Uterus (tissue), 4 donors: ENCODE measurements at places on chromosomes 1 and 21. TPM values are rescaled to one million over a fixed set of nuclear protein-coding genes. Genes with fewer than 3 reads are reported as not detected.

PRAMEF12 gene
- total RNA-seq, result not detected

CR1L gene
- 0.14 TPM for total RNA-seq

OLFML2B gene
- total RNA-seq, result 12.8 TPM

OR2T11 gene
- total RNA-seq, result not detected

RAB25 gene
- not detected for total RNA-seq

TCHHL1 gene
- not detected for total RNA-seq

- no peak for DNase-seq
Observed at GRCh38 chr1:159991513-159991912, 37.5 kb upstream of the SLAMF9 start.

DNA sequence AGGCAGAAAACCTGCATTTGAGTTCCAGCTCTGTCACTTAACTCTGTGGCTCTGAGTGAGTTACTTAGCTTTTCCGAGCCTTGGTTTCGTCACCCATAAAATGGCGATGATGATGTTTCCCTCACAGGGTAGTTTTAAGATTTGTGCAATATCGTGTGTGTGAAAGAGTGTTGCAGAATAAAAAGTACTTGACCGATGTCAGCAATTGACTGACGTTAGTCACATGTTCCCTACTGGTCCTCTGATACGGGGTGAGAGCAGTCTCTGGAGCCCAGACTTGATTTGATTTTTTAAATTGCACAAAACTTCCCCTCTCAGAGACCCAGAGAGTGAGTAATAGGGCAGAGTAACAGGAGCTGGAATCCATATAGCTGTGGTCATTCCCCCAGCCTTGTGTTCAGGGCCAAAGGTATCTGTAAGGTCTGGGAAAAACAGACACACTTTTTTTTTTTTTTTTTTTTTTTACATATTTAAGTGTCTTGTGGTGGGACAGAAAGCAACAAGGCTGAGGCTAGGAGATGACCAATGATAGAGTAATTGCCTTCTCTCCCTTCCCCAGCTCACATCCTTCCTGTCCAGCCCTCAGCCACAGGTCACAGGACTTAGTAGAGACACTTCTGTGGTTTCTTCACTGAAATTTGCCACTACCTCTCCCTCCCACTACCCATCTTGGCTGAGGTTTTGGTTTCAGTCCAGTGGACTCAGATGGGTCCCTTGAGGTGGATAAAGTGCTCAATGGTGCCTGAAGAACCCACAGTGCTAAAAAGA lies 2.0 kb downstream of the FCER1G start:
- no peak for DNase-seq

DNA sequence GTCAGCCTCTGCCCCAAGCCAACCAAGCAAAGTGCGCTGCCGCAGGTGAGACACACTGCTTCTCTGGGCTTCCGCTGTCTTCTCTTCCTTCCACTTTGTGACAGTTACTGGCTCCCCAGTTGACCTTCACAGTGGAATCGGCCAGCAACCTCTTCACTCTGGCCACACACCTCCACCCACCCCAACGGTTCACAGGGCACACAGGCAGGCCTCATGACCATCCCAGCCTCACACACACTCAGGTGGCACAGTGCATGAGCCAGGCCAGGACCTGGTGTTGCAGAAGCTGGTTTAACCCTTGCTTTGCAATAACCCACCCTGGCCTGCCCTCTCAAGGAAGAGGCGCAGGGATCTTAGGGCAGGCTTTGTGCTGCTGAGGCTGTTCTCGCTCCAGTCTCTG lies 69.2 kb downstream of the SSBP3 start:
- DNase-seq, result no peak

DNA sequence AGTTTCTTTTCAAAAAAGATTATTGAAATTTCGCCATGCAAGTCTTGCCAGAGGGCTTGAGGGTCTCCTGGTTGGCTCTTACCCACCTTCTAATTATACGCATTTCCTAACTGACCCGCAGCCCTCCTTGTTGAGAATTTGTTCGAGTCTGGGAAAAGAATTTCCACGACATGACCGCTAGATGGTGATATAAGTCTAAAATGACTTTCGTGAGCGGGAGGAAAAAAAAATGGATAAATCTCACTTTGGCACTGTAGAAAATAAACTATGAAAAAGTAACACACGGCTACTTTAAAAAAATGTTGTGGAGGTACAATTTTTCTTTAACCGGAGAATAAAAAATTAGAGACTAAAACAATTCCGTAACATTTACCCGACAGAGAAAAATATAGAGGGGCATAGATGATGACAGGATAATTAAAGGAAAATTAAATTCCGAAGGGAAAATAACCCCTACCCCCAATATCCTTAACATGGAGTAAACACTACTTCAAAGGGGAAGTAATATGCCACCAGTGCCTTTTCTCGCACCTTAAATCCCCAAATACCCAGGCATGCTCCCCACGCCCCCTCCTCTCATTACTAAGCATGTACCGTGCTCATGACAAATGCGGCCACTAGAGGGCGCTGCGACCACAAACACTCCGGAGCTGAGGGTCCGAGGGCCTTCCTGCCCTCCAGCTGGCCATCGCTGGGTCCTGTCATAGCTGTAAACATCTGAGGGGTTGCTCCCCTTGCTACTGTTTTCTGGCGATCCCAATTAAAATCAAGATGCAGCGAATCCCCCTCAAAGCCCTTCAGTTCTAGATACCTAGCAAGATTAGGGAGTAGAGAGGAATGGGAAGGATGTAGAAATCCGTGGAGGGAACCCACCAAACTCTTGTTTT lies 266.9 kb downstream of the ASTN1 start:
- DNase-seq, result peak; percentile 45

- DNase-seq, result no peak
Observed at GRCh38 chr1:22884806-22885530, 87.7 kb downstream of the LACTBL1 start.

DNA sequence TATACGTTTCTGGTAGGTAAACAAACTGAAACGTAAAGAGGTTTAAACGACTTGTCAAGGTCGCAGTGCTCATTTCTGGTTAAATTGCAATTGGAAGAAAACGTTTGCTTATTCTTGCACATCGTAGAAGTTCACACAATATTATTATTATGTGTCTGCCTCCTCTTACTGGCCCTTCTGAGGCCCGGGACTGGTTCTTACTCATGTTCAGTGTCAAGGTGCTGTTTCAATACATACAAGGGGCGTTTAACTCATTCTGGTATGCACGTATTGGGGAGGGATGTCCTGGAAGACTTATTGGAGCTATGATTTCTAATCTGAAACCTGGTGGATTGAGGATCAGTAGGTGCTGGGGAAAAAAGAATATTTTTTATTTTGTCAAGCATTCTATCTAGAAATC lies 932 bp downstream of the RPF1 start:
- DNase-seq, result no peak

DNA sequence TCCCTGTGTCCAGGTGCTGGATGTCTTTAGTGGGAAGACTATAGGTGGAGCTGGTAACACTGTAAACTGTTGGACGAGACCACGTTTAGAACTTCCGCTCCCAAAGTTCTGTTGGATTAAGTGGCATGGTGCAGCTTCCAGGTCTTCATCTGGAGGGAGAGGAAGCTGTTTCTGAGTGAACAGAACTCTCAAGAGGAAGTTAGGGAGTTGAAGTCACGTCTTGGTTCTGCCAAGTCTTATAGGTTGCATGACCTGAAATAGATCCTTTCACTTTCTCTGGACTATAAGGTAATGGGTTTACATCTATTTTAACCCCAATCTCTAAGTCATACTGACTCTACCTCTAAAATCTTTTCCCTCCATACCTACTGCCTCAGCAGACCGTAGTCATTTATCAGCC lies 97.4 kb upstream of the TNR start:
- DNase-seq, result no peak
